ENCODE measurements at places on chromosomes 3 and 15.

- DNase-seq, result peak; percentile 82
Measured at GRCh38 chr3:186815435-186815834, 9.2 kb upstream of the RFC4 start.

DNA sequence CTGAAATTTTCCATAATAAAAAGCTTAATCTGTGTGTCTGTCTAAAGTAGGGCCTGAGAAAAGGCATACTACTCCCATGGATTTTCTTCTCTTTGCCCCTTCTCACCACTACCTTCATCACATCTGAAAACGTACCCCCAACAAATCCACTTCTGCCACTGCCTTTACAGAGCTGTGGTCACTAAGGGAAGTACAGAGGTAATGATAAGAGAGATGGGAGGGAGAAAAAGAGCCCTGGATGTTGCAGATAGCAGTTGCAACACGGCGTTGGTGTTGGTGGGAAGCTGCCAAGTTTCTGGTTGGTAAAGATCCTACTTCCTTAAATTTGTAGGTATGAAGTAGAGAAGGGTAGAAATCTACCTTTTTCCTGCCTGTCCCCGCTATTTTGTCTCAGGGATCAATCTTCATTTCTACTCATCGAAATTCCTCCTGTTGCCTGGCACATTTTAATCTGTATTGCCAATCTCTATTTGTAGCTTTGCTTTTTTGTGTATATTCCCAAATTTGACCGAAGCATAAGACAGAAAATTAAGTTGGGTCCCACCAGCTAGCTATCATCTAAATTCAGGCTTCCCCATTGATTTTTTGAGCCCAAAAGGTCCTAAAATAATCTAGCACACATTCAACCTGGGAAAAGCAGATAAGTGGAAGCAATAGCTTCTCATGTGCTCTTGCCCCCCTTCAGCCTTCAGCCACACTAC lies 102.9 kb downstream of the TFDP2 start:
- peak; percentile 43 for DNase-seq

DNA sequence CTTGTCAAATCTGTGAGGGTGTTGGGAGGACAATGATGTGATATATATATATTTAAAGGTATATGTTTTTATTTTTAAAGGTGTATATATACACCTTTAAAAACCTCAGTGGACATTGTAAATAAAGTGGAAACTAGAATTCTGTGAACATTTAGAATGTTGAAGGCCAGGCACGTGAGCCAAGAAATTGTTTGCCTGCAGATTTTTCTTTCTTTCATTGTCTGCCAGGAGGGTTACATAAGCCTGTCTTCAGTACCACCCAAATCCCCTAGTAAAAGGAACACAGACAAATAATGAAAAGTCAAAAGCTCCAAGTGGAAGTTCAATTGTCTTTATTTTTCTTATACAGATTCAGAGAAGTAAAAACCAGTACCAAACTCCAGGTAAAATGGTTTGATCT lies 42.4 kb downstream of the TM4SF4 start:
- no peak for DNase-seq

DNA sequence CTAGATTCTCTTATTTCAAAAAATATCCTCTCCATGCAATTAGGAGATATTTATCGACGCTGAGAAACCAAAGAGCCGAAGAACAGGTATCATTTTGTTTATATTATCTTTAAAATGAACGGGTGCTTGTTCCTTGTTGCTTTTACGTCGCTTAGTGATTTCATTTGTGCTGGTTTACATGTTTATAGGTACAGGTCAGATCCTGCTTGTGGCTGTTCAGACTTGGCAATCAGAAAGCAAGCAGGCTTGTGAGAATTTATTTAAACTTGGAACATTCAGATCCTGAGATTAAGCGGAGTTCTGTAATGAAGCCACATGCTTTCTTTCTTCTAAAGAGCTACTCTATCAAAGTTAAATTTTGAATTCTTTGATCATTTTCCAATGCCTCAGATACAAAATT lies 43.0 kb upstream of the ATP2C1 start:
- peak; percentile 19 for DNase-seq

- DNase-seq, result no peak
Measured at GRCh38 chr3:28700728-28701127, 352.1 kb upstream of the AZI2 start.

- DNase-seq, result no peak
Measured at GRCh38 chr3:118991775-118992174, 42.9 kb downstream of the IGSF11 start.

GRCh38 chr3:4270720-4271119 lies 32.4 kb upstream of the SETMAR start:
- peak; percentile 10 for DNase-seq

DNA sequence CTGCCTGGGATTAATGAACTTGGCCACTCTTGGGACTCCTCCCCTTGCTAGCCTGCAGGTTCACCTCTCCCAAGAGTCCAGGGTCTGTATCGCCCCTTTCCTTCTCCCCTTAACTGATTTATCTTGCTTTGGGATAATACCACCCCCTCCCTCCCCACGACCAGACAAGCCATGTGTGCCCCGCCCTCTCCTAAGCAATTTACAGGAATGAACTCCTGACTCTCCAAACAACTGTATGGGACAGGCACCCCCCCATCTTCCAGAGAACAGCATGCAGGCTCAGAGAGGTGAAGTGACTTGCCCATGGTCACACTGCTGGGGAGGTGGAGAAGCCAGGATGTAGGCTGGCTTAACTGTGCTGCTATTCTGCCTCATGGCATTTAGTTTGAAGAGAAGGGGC lies 46.8 kb downstream of the RGMA start:
- DNase-seq, result no peak

GRCh38 chr3:139236336-139236735 lies 107.5 kb upstream of the MRPS22 start:
- no peak for DNase-seq

- DNase-seq, result peak; percentile 10
Measured at GRCh38 chr3:112709911-112710310, 69.0 kb upstream of the CCDC80 start.

GRCh38 chr3:73432023-73432705 lies 192.6 kb downstream of the PDZRN3 start:
- peak; percentile 28 for DNase-seq

- no peak for DNase-seq
Measured at GRCh38 chr15:83449250-83449671, 2.1 kb downstream of the SH3GL3 start.

GRCh38 chr3:14480207-14481017 lies 59.7 kb downstream of the GRIP2 start:
- no peak for DNase-seq

- DNase-seq, result no peak
Measured at GRCh38 chr3:11632564-11632963, 11.2 kb downstream of the VGLL4 start.

DNA sequence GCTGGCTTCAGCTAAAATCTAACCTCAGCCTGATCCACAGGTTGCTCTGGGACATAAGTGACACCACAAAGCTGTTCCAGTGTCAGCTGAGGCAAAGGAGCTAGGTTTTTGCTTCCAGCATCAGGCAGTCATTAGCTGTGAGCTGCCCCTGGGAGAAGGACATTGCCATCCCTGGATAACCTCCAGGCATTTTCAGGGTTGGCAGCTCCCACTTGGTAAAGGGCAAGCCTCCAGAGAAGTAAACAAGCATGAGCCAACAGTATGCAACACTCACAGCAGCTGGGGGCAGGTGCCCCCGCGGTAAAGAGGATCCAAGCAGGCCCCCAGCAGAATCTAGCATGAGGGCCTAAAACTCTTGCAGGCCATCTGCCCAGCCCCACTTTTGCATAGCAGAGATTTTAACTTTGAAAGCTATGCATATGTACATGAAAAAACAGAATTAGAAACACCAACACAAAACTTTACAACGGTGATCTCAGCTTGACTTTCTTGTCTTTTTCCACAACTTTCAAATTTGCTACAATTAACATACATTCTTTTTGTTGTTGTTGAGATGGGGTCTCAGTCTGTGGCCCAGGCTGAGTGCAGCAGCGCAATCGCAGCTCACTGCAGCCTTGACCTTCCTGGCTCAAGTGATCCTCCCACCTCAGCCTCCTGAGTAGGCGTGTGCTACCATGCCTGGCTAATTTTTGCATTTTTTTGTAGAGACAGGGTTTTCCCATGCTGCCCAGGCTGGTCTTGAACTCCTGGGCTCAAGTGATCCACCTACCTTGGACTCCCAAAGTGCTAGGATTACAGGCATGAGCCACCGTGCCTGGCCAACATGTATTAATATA lies 83.8 kb upstream of the TPM1 start:
- no peak for DNase-seq

GRCh38 chr3:124584552-124585391 lies 145.5 kb upstream of the UMPS start:
- DNase-seq, result no peak

DNA sequence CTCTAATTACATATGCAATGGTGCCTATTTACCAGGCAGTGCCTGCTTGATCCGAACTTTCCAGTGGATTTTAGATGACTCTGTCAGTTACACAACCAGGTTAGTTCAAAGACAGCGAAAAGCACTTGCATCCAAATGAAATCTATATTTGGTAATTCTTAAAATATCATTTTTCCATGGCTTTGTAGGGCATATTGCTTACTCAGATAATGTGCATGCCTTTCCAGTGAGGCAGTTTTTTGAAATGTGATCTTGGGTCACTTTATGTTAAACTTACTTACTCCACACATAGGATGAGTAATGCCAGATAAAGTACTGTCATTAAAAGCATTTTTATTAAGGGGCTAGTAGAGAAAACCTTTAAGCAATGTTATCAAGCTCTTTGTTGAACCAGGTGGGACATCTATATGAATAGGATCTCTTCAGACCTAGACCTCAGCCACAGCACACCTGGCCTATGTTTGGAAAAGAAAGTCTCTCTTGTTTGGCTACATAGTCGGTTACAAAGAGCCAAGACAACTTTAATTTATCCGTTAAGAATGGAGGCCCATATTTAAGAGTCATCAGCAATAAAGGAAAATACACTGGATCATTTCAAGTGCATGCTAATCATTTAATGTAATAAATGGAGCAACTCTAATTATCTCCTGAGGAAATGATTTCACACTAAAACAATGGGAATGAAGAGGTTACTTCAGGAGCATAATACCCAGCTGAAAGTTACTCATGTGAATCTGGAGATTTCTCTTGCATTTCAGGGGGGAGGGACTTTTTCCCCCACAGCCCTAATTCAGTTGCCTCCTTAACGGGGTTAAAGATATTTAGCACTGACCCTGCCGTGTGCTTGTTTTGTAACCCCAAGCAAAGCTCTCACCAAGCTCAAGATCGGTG lies 56.3 kb upstream of the TMCO5A start:
- no peak for DNase-seq

GRCh38 chr15:99492275-99492674 lies 73.5 kb upstream of the MEF2A start:
- no peak for DNase-seq

- no peak for DNase-seq
Measured at GRCh38 chr3:171480526-171480925, 20.3 kb upstream of the TNIK start.

DNA sequence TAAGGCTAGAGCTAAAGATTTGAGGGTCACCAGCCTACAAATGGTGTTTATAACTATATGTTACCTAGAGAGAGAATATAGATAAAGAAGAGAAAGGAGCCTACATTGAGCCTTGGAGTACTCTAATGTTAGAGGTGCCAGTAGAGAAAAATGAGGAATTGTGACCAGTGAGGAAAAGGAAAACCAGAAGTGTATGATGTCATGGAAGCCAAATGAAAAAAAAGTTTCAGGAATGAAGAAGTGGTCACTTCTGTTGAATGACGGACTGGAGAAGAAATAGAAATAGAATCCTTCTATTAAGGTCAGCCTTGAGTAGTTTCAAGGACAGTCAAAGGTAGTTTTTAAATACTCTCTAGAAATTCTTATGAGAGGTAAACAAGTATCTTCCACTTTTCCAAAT lies 51.2 kb upstream of the MLF1 start:
- peak; percentile 16 for DNase-seq

DNA sequence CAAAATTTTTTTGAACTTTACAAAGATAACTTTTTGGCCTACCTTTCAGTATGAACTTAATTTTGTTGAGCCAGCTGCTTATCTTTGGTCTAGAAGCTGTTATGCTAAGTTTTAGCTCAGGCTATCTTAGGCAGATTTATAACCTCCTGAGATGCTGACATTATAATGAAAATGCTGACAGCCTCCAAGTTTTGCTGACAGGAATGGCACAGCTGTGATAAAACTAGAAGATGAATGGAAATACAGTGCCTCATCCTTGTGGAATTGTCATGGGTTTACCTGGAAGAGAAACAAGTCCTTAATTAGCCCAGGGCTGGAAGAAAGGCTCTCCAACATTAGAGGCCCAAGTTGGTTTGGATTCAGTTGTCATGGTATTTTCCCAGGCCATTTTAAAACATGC lies 123.3 kb downstream of the OXSM start:
- DNase-seq, result no peak

- DNase-seq, result no peak
Measured at GRCh38 chr15:91855684-91856489, 2.4 kb downstream of the SLCO3A1 start.

- no peak for DNase-seq
Measured at GRCh38 chr3:186980989-186981388, 50.7 kb downstream of the ST6GAL1 start.

DNA sequence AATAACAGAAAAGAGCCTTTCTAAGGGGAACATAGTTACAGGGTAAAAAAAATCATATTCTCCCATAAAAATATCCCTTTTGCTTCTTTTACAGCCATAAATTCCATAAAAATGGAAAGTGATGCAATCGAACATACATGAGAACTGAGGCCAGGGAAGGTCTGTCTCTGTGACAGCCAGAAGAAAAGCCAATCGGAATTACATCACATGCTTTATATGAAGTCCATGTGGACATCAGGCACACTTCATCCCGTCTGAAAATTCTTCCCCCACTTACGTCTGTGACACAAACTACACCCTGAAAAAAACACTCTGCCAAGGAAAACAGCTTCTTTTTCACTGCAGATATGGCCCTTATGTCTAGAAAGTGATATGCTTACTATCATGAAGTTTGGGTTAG lies 323.5 kb downstream of the ERC2 start:
- no peak for DNase-seq
